ENCODE measurements at places on chromosomes 5 and 9.

GRCh38 chr9:101495810-101496209 is 37.8 kb upstream of the RNF20 start:
- no peak for DNase-seq

GRCh38 chr9:125089331-125089730 is 54.0 kb downstream of the SCAI start:
- peak; percentile 3 for DNase-seq

- DNase-seq: no peak
Measured at GRCh38 chr9:92665836-92666235, 4.1 kb downstream of the IPPK start.

DNA sequence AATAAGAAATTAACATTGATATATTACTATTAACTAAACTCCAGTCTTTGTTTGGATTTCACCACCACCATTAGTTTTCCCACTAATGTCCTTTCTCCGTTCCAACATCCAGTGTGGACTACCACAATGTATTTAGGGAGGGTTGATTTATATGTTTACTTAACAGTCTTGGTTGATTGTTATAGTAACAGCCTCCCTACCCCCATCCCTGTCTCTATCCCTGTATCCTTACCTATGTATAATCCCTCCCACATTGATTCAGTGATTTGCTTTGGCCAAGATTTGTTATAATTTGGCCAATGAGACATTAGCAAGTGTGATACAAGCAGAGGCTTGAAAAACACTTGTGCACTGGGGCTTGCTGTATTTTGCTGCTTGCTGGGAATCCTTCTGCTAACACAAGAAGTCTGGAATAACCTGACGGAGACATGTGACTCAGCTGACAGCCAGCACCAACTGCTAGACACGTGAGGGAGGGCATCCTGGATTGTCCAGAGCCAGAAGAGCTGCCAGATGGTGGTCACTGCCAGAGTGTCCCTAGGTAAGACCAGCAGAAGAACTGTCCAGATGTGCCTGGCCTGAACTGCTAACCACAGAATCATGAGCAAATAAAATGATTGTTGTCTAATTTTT is 51.2 kb upstream of the TCF7 start:
- DNase-seq: no peak

GRCh38 chr9:134863306-134863902 is 17.2 kb upstream of the FCN2 start:
- no peak for DNase-seq

GRCh38 chr5:173420108-173420507 is 91.9 kb upstream of the STC2 start:
- DNase-seq: no peak

GRCh38 chr5:83368319-83368718 is 103.2 kb upstream of the VCAN start:
- DNase-seq: no peak

GRCh38 chr9:22055090-22055489 is 46.0 kb upstream of the CDKN2B start:
- DNase-seq: no peak

GRCh38 chr5:180589771-180590542 is 1.3 kb downstream of the SCGB3A1 start:
- DNase-seq: no peak

GRCh38 chr5:9869616-9870288 is 239.6 kb upstream of the TAS2R1 start:
- DNase-seq: no peak

GRCh38 chr5:9582406-9582805 is 36.5 kb upstream of the SEMA5A start:
- no peak for DNase-seq

- DNase-seq: no peak
Measured at GRCh38 chr5:97022898-97023297, 87.0 kb downstream of the LNPEP start.
